ENCODE measurements at places on chromosomes 1 and 21.

GRCh38 chr21:44484498-44485253, 29.4 kb downstream of the LRRC3 start:
- DNase-seq, result no peak

DNA sequence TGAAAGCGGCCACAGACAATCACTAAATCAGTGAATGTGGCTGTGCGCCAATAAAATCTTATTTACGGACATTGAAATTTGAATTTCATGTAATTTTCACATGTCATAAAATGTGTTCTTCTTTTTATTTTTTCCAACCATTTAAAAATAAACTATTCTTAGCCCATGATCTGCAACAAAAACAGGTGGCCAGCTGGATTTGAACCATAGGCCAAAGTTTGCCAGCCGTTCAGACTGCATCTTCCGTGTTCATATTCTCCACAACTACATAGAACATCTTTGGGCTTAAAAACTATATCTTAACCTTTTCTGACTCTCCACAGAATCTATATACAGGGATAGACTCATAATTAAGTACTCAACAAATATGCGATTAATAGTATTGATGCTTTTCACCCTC, 81.2 kb upstream of the RALGPS2 start:
- DNase-seq, result no peak

- no peak for DNase-seq
Observed at GRCh38 chr1:51559064-51559500, 40.0 kb upstream of the EPS15 start.

- no peak for DNase-seq
Observed at GRCh38 chr1:224707843-224708725, 92.0 kb downstream of the CNIH3 start.

DNA sequence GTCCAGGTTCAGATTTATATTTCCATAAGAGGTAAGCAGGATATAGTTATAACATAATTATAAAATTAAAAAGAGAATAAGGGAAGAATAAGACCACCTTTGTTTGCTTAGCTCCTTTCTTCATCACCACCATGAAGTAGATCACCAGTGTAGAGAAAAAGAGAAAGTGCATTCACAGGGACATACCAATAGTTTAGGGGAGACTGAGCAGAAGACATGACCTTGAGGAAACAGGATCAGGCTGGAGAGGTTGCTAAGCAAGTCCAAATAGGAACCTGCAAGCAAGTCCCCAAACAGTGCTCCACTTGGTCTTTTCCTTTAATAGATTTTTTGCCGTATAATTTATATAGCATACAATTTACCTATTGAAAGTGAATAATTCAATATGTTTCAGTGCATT, 63.0 kb downstream of the KCNT2 start:
- no peak for DNase-seq

GRCh38 chr1:235841938-235842545, 24.7 kb downstream of the LYST start:
- DNase-seq, result no peak

DNA sequence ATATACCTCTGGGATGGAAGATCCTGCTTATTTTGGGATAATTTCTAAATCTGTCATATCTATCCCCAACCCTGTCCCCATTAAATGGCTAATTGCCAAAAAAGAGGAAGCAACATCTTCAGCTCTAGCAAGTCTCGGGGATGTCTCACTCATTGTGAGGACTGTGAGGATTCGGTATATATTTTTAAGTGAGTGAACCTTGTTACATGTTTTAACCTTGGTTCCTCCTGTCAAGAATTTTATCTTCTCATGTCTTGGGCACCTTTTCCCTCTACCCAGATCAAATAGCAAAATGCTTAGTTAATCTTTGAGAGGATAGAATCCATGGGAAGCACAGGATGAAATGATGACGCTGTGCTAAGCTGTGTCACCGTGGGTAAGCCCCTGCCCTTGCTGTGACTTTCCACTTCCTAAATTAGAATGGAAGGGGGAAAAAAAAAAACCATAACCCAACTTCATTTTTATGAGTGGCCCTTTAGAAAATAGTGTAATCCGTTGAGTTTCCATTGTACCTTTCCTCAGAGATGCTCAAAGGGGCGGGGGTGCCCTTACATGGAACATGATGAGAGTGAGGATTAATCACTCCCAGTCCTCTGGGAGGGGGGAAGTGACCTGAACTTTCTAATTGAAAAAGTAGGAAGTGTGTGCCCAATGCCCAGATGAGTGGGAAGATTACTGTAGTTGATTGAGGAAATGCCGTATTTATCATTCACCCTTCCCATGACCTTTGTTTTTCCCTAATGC, 7.6 kb downstream of the ATP1A1 start:
- DNase-seq, result no peak

GRCh38 chr1:43925846-43926245, 7.8 kb upstream of the ARTN start:
- no peak for DNase-seq

GRCh38 chr21:33128538-33128937, 58.6 kb downstream of the OLIG1 start:
- DNase-seq, result no peak

GRCh38 chr1:10309243-10310011, 89.4 kb upstream of the PGD start:
- no peak for DNase-seq

GRCh38 chr1:151311011-151311410, 16.2 kb downstream of the PI4KB start:
- no peak for DNase-seq

DNA sequence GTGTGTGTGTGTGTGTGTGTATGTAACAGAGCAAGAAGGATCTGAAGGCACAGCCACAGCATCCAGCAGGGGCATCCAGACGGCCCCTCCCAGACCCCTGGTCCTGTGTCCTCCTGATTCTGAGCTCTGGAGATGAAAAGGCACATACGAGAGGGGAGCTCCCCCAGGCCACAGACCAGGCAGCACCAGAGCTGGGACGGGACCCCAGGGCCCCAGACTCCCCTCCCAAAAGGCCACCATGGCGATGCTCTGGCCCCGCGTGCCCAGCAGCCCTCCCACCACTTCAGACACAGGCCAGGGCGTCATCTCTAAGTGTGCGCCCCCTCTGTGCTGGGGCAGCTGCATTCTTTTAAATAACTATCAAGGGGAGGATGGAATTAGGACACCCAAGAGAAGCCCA, 245.8 kb downstream of the MATN1 start:
- DNase-seq, result no peak

- DNase-seq, result no peak
Observed at GRCh38 chr1:64483731-64484414, 13.9 kb downstream of the CACHD1 start.

Data from NCI-H774 (cell line).